Head of caudate nucleus (tissue), 42 donors: ENCODE measurements at places on chromosomes 4 and X.

GRCh38 chrX:142266417-142266816 is 61.3 kb upstream of the MAGEC2 start:
- DNase-seq, result no peak

- no peak for DNase-seq
Observed at GRCh38 chrX:148815218-148815961, 315.0 kb downstream of the AFF2 start.

DNA sequence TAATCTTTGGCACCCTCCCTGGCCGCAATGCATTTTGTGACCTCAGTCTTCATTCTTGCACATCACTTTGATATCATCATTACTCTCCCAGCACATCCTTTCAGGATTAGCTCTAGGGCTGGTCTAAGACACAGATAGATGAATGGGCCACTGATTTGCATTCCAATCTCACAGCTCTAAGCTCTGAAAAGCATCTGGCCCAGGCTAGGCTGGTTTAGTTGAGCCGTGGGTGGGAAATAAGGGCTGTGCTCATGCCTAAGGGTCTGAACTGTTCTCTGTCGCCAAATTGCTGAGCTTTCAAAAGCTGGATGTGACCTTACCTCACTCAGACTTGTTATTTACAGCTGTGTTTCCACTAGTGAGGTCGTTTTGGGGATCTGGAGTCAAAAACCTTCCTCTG is 30.0 kb upstream of the SLC9A7 start:
- no peak for DNase-seq

DNA sequence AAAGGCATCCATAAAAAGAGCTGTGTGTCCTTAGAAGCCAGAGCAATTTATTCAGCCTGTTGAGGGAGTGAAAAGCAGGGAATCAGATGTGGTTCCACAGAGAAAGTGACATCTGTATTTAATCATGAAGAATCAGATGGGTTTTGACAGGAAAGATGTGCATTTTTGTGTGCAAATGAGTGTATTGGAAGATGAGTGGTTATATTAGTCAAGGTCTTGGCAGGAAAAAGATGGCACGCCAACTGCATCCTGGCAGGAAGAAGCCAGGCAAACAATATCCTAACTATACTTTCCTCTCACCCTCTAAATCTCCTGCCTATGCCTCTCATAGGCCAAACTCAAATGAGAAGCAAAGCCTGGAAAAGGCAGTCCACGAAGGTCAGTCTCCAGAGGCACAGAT is 59.1 kb downstream of the SCFD2 start:
- no peak for DNase-seq

DNA sequence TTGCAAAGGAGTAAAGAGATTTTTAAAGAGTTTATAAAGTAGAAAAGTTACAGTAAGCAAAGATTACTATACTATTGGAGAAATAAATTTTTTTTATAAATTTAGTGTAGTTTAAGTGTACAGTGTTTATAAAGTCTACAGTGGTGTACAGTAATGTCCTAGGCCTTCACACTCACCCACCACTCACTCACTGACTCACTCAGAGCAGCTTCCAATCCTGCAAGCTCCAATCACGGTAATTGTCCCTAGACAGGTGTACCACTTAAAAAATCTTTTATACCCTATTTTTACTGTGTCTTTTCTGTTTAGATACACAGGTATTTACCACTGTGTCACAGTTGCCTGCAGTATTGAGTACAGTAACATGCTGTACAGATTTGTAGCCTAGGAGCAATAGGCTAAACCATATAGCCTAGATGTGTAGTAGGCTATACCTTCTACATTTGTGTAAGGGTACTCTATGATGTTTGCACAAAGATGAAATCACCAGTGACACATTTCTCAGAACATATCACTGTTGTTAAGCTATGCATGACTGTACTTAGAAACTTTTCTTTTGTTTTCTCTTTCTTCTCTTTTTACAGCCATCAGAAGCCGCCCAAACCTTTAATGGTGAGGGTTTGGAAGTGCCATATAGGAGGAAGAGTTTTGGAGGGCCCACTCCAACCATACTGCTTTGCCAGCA is 11.8 kb upstream of the SH3RF1 start:
- no peak for DNase-seq

GRCh38 chr4:41882625-41883347 is 52.4 kb upstream of the TMEM33 start:
- DNase-seq, result peak; percentile 19

- DNase-seq, result no peak
Observed at GRCh38 chrX:119753639-119754257, 4.6 kb upstream of the SOWAHD start.

DNA sequence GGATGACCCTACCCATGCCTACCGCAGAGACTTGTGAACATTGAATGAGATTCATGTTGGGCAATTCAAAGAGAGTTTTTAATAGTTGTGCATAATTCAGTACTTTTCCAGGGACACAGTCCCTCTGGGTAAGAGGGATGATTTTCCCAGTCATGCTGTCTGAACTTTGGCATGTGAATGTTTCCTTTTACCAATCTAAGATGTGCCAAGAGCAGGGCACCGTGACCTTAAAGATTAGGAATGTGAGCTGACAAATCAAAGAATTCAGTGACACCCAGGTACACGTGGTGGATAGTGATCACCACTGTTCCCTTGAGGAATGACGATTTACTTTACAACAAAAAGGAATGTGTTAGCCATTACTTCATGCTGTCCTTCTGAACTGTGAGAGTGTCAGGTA is 515.6 kb downstream of the PPARGC1A start:
- no peak for DNase-seq

GRCh38 chr4:37389967-37390580 is 145.5 kb downstream of the NWD2 start:
- DNase-seq, result no peak

DNA sequence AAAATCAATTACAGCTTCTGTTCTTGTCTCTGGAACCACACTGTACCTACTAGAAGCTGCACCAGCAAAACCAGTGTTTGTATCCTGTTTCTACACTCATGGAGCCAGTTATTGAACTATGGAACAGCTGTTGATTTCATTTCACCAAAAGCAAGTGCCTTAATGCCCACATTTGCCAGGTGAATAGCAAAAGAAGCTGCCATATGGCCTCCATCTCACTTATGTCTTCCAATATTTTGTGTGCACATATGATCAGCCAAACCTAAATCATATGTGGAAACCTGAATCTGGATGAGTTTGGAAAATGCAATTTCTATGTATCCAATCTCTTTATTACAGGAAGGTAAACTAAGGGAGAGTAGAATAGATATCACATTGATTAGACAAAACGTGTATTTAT is 415.8 kb upstream of the GRID2 start:
- no peak for DNase-seq

- DNase-seq, result no peak
Observed at GRCh38 chrX:25020391-25020904, 4.7 kb upstream of the ARX start.

- DNase-seq, result no peak
Observed at GRCh38 chrX:49949961-49950360, 27.6 kb downstream of the CLCN5 start.

- no peak for DNase-seq
Observed at GRCh38 chr4:170476351-170476750, 386.6 kb upstream of the AADAT start.

DNA sequence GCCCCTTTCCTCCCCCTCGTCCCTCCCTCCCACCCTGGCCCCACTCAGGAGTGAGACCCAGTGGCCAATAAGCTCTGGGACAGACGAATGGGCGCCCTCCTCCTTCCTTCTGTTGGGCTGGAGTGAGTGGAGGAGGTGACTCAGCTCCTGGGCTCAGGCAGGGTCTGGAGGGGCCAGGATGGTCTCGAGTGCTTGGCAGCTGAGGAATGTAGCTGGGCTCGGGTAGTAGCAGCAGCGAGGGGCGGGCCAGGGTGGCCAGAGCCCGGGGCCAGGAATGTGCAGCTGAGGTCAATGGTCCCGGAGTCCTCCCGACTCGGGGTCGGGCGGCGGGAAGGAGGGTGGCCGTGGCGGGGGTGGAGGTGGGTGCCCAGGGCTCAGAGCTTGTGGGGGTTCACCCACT is 15.0 kb downstream of the G6PD start:
- DNase-seq, result no peak

GRCh38 chr4:125316791-125317524 is 2.2 kb downstream of the FAT4 start:
- DNase-seq, result peak; percentile 17

DNA sequence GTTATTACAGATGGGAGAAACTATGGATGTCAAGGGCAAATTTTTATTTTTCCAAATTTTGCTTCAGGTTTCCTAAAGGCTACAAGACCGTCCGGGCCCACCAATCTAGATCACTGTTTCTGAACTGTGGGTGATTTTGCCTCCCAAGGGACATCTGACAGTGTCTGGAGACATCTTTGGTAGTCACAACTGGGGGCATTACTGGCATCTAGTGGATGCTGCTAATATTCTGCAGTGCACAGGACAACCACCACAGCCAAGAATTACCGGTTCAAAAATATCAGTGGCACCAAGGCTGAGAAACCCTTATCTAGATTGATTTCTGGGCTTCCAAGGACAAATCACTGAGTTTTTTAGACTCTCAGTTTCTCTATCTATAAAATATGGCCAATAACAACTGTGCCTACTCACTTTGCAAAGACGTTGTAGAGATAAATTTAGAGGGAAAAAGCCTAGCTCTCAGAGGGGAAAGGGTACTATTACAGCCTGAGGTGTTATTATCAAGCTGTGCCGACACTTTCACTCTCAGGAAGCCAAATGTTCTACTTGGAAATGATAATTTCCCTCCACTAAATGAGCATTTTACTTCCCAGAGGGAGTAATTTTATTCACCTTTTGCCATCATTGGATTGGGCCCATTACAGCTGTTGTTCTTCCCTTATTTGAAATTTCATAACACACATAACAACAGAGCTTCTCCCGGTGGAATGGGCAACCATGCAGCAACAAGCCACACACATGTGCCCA is 442.1 kb downstream of the CENPC start:
- DNase-seq, result no peak

DNA sequence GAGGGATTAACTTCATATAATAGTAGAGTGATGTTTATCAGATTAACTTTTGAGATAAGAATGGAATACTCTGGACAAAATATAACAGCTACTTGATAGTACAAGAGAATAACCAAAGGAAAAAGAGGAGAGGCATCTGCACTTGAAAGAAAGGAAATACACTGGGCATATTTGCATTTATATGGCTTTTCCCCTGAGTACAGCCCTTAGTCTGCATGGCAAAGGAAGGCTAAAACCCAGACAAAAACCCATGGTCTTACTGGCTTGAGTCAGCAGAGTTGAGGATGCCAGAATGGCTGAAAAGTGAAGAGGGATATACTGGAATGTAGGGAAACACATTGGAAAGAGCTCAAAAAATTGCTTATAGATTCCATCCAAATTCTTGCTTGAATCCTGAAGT is 101.6 kb downstream of the COL4A5 start:
- no peak for DNase-seq

- DNase-seq, result no peak
Observed at GRCh38 chr4:126958482-126958881, 674.3 kb upstream of the INTU start.

DNA sequence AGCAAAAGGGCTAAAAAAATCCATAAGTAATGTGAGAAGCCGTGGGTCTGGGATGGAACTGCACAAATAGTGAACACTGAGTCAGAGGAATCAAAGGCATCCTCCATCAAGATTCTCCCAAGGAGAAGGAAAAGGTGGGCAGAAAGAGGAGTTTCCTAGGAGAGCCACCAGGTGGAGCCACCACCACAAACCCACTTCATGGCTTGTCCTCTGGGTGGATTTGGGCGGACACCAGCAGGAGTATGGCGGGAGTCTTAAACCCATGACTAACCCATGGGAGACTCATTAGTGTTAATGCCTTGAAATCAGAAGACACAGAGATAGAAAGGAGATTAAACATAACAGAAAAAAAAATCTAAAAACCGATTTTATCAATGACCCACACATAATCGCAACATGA is 147.7 kb downstream of the SH3KBP1 start:
- peak; percentile 67 for DNase-seq

- DNase-seq, result no peak
Observed at GRCh38 chr4:187480146-187481145, 515.1 kb upstream of the ZFP42 start.

DNA sequence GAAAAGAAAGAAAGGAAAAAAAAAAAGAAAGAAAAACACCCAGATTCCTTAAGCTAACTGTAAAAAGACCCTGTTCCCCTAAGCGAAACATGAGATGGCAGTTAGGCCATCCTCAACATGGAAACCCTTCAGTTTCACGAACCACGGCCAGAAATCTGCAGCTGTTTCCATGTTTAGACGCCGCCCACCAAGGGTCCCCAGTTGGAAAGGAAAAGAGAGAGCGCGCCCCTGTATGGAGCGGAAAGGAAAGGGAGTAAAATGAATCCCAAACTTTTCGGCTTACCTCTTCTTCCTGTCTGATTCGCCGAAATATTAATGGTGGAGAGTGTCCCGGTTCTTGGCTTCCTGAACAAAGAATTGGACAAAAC is 38.3 kb downstream of the MGARP start:
- no peak for DNase-seq

DNA sequence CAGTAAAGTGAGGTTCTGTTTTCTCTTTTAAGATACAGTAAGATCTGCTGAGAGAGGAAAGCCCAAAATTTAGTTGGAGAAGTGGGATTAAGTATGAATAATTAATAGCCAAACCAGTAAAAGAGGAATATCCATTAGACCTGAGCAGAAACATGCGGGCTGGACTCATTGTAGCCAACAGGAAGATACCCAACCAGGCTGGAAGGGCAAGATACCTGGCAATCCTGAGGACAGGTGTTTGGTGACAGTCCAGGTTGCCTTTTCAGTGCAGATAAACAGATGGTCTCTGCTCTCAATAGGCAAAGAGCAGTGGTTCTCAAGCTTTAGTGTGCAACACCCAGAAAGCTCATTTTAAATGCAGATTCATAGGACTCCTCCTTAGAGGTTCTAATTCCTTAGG is 980.8 kb upstream of the GRID2 start:
- DNase-seq, result no peak

DNA sequence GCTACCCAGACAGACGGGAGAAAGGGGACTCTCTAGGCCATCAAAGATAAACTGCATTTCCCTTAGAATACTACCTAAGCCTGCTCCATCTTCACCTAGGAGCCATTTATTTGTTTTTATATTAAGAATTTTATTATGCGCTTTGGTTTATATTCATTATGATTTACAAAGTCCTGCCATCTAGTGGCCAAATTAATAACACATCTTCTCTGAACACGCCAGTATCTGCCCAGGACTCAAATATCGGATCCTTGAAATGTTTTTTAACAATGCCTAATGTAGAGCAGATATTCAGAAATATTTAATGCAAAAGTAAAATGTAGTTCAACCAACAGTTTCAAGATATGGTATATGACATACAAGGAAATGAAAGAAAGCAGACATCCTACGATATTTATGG is 20.8 kb upstream of the PRPS2 start:
- no peak for DNase-seq

GRCh38 chrX:66167431-66167830 is 3.4 kb downstream of the HEPH start:
- no peak for DNase-seq

DNA sequence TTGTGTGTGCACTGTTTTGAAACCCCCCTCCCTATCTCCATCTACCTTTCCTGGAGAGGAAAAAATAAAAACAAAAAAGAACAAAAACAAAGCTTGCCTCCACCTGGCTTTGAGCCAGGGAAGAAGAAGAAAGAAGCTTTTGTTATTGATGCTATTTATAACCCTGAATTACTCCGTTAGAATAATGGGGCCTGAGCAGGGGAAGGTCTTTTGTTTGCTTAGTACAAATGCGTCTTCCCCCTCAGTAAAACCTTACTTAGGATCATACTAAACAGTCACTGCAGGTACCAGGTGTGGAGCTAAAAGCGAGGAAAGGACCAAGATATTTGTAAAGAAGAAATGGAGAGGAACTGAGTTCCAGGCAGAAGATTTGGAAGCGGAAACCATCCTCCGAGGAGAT is 352.1 kb downstream of the KCNIP4 start:
- no peak for DNase-seq
